CD4-positive, alpha-beta T cell treated with Interferon gamma for 1 hour (primary cell): ENCODE measurements at places on chromosomes 3 and 15.

GRCh38 chr3:118710532-118710931 is 324.1 kb downstream of the IGSF11 start:
- DNase-seq: no peak

GRCh38 chr3:171966533-171967136 is 72.7 kb upstream of the FNDC3B start:
- DNase-seq: no peak

DNA sequence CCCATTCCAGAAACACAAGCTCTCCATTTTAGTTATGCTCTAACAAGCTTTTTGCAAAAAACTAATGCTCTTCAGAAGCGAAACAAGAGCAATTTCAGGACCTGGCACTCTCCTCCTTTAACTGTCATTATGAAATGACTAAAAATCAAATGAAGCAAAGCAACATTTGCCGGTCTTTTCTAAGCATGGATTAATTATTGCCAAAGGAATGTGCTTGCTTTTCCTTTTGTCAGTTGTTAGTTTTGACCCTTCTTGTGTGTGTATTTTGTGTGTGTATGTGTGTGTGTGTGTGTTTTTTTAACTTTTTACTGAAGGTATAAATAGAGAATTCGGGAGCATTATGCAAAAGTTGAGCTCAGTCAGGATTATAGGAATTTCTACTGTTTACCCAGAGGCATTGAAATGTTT is 509.1 kb downstream of the TUSC7 start:
- DNase-seq: no peak

DNA sequence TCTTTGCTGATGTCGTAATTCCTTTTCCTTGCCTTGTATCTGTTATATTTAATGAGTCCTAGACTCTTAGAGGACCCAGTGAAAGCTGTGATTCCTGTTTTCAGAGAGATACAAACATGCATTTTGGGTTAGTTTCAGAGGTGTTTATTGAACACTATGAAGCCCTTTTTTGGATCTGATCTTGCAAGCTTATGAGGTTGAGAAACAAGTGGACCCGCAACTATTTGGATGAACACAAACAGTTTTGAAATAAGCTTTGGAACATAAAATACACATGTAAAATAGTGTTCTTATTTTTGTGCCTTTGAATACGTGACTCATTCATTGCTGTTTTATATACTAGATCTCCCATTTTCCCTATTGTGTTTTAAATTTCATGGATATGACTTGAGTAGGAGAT is 33.5 kb downstream of the SNRK start:
- DNase-seq: no peak

DNA sequence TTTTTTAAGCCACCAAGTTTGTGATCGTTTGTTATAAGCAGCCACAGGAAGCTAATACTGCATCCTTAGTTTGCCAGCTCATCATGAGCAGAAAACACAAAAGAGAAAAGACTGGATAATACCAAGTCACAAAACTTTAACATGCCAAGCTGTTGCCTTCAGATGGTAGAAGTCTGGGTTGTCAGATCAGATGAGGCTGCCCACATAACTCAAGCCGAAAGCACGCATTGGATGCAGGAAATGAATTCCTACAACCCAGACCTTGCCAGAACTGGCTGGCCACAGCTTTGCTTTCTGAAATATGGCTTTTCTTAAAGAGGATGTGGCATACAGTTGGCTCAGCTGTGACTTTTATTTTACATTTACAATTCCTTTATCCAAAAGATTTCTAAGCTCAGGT is 118.3 kb upstream of the NEO1 start:
- DNase-seq: no peak

GRCh38 chr3:172042136-172042662 is 2.8 kb downstream of the FNDC3B start:
- DNase-seq: no peak

- DNase-seq: no peak
These were observed 150.7 kb upstream of the MEF2A start for GRCh38 chr15:99414755-99415731.

- no peak for DNase-seq
These were observed 68.1 kb upstream of the TLE3 start for GRCh38 chr15:70165716-70166284.

DNA sequence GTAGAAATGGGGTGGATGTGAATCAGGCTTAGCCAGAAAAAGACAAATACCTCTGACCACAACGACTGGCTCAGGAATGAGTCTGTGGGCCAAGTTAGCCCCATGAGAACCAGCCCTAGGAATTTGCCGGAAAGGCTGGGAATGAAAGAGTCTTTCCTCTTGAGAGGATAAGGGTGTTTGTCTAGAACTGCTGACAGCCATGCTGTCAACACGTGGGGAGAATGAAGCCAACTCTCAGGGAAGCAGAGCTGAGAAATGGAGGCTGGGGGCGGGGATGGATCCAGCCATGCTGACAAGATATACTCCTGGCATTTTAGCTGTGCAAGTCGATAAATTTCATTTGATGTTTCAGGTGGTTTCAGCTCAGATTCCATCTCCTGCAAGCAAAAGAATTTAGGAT is 10.6 kb upstream of the SLC6A1 start:
- no peak for DNase-seq

GRCh38 chr3:13086531-13086981 is 13.3 kb upstream of the IQSEC1 start:
- DNase-seq: peak; percentile 13

- DNase-seq: peak; percentile 68
These were observed 144.8 kb upstream of the BHLHE40 start for GRCh38 chr3:4834403-4834866.

DNA sequence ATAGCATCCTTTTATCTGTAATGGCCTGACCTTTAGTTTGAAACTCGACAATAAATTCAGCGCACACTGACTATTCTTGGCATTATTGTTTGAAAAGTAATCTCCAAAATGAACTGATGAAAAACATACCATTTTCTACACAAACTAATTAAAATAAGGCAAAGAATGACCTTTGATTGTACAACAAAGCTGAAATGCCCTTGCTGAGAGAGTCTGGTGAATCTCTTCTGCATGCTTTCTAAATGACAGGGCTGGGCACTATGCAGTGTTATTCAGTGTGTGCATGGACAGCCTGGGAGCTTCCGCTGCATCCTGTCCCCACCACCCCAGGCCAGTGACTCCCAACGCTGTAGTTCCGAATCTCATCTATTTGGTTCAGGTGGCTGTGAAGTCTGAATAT is 530.8 kb downstream of the FOXP1 start:
- DNase-seq: no peak

- DNase-seq: no peak
These were observed 129.3 kb upstream of the FEZF2 start for GRCh38 chr3:62502315-62503300.

- DNase-seq: no peak
These were observed 14.1 kb downstream of the MYLK start for GRCh38 chr3:123870033-123870432.

DNA sequence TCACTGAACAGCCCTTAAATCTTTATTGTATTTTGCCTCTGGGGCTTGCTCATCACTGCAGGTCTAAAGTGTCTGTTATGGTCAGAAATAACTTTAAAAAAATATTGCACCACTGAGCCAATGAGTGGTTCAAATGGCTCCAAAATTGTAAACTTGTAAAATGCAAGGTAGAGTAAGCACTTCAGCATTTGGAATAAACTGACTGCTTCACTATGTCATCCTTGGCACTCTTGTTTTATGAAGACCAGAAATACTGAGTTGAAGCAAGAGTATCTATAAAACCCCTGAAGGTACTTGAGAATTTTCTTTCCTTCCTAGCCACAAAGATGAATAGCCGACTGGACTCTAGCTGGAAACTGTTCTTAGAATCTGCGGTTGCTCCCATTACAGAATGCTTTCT is 390.3 kb upstream of the DPH6 start:
- no peak for DNase-seq

DNA sequence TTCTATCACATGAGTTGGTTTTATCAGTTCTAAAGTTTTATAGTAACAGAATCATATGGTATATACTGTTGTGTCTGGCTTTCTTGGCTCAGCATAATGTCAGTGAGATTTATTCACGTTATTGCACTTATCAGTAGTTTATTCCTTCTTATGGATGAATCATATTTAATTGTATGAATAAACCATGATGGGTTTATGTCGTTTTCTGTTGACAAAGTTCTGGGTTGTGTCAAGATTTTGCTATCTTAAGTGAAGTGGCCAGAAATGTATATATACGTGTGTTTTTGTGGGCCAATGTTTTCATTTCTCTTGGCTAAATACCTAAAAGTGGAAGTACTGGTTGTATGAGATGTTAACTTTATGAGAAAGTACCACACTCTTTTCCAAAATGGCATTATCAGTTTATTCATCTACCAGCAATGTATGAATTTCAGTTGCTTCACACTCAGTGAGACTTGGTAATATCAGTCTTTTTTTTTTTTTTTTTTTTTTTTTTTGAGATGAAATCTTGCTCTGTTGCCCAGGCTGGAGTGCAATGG is 112.4 kb upstream of the DCBLD2 start:
- no peak for DNase-seq

DNA sequence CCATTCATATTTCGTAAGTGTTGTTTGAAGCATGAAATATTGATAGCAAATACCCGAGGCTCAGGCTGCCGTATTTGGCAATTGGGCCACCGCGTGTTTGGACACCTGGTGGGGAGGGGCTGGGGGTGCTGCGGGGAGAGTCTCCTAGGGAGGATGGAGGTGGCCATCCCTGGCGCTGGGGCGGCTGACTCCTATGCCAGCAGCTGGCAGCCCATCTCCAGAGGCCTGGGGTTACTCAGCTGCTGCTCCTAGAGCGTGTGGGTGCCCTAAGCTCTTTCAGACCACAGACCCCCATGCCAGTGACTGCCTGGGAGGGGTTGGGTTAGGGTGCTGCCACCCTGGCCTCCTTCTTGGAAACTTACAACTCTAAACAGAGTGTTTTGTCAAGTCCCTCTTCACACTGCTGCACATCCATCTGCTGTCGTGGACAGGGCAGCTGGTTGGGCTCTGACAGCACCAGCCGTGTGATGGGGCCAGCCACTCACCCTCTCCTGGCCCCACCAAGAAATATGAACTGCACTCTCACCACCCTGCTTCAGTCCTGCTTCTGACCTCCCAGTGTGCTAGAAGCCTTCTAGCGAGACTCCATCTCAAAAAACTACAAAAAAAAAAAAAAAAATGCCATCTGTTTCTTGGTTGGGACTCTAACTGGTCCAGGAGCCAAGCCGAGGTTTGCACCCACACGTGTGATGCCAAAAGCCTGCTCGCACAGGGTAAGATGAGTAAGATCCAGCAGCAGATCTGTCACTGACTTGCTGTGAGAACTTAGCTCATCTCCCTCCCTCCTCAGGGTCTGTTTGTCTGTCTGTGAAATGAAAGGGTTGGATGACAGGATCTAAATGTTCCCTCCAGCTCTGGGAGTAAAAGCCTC is 156.2 kb downstream of the MEGF11 start:
- no peak for DNase-seq

DNA sequence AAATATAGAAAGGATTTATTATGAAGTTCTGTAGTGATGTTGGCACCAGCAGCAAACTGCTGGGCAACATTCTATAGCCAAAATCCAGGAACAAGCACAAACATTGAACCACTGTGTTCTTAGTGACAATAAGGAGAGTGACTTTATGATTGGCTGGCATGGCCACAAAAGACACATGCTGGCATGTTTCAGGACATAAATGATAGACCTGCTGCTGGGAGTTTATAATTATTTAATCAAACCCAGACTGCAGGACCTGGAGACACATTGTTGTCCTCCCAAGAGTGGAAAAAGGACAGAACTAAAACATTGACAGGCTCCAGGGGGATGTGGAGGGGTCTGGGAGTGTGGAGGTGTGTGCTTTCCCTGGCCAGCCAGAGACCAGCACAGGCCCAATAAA is 255.3 kb upstream of the LRTM1 start:
- no peak for DNase-seq

DNA sequence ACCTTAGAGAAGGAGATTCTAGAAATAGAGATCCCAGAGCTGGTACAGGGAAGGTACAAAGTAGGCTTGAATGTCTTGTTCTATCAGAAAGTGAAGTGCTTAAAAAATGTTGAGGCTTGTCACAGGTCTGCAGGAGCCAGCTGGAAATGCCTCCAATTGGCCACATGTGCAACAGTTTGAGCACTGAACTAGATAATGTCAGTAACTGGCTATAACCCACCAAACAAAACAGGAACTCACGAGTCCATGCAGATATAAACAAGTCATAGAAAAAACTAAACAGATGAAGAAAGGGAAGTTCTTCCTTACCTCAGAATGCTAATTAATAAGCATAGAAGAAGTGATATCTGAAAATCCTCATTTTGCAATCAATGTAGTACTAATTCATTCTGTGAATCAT is 11.9 kb upstream of the TF start:
- no peak for DNase-seq

GRCh38 chr15:27094235-27094634 is 123.3 kb downstream of the GABRG3 start:
- no peak for DNase-seq

GRCh38 chr3:134795746-134796280 is 753 bp downstream of the EPHB1 start:
- DNase-seq: no peak

GRCh38 chr3:194935061-194935460 is 249.4 kb downstream of the FAM43A start:
- no peak for DNase-seq

DNA sequence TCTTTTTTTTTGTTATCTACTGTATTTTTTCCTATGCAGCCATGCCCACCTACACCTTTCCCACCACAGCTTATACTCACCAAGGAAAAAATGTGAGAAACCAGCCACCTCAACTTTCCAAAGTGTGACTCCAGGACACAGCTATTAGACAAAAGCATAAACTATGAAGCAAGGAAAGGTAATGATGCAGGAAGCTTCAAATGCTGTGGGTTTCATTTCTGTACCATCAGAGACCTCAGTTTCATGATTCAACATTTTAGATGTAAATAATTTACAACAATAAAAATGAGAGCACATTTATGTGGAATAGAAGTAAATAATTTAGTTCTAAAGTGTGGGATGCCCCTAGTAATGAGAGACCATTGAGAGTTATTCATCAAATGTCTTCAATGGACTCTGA is 115.1 kb downstream of the CDIN1 start:
- no peak for DNase-seq

GRCh38 chr15:72724028-72724427 is 38.0 kb downstream of the BBS4 start:
- no peak for DNase-seq

GRCh38 chr3:1056744-1057143 is 36.1 kb upstream of the CNTN6 start:
- no peak for DNase-seq

GRCh38 chr3:30611613-30612436 is 5.4 kb downstream of the TGFBR2 start:
- no peak for DNase-seq
